ENCODE measurements at places on chromosomes 5 and 9.
A peak's percentile ranks its signal among the peaks of the same experiment; 100 is the strongest.

DNA sequence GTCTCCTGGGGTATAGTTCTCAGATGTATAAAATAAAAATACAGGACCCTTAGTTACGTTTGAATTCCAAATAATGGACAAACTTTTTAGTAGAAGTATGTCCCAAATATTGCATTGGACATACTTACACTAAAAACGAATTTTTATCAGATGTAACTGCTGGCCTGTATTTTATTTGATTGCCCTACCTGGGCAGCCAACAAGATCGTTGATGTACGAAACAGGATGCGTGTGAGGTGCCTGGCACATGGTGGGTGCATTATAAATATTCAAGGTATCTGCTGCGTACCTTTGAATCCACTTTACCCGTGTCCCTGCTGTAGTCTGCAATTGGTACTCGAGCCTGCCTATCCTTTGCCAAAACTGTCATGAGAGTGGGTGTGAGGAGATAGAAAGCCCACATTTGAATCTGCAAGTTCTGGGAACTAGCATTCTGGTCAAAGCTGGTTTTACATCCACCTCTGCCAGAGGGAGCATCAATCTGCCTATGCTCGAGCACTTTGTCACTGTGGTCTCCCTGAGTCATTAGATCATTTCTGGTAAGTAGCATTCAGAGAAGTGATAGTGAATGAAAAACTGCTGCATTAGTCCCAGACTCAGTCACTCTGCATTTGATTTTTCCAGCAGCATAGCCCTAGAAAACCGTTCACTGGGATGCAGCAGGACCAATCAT lies 133.7 kb upstream of the IQGAP2 start:
- no peak for DNase-seq

DNA sequence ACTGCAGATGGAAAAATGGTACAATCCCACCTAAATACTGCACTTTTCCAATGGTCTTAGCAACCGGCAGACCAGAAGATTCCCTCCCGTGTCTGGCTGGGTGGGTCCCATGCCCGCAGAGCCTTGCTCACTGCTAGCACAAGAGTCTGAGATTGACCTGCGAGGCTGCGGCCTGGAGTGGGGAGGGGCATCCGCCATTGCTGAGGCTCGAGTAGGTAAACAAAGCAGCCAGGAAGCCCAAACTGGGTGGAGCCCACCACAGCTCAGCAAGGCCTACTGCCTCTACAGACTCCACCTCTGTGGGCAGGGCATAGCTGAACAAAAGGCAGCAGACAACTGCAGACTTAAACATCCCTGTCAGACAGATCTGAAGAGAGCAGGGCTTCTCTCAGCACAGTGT lies 221.6 kb upstream of the CTNND2 start:
- no peak for DNase-seq

DNA sequence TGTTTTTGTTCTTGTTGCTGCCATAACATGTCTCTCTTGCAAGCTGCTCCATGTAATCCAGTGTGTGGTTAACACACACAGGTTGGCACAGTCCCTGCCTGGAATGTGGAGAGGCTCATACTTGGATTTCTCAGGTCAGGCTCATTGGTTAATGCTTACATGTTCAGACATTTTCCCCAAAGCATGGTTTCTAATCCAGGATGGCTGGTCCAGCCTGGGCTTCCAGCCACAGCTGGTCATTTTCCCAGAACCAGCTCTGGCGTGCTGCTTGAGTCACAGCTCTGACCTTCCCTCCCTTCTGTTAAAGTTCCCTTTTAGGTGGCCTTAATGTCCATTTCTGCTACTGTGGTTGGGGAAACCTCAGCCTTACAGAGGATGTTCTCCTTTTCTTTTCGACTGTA lies 294.3 kb downstream of the TAF11L14 start:
- DNase-seq: no peak

GRCh38 chr5:62286834-62287233 lies 19.2 kb upstream of the KIF2A start:
- DNase-seq: no peak

DNA sequence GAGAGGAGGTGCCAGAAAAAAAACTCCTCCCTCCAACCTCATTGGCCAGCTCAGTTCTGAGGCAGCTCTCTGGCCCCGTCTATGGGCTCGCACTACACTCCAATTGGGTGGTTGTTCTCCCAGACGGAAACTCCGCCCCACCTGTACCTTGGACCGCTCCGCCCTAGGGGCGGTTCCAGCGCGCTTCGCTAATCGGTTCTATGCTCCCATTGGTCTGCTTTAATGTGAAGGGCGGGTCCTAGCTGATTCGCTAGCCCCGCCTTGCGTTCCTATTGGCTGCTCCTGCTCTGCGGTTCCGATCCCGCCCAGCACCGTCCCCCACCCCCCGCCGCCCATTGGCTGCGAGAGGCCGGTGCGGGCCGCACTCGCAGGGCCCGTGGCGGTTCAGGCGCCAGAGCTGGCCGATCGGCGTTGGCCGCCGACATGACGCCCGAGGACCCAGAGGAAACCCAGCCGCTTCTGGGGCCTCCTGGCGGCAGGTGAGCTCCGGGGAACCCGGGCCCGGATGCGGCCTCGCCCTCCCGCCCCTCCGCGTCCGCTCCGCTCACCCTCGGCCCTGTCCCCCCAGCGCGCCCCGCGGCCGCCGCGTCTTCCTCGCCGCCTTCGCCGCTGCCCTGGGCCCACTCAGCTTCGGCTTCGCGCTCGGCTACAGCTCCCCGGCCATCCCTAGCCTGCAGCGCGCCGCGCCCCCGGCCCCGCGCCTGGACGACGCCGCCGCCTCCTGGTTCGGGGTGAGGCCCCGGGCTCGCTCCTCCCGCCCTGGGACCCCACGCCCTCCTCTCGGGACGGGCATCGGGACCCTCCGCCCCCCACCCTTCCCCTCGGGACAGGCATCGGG lies at the start of gene SLC2A8:
TSS of gene SLC2A8 (plus strand) at position 362 of the 838 bp plus-strand sequence. CDS start at position 424, 62 bp downstream.
- DNase-seq: peak; percentile 74

- DNase-seq: no peak
These were observed 365.6 kb upstream of the KLF4 start for GRCh38 chr9:107855164-107855563.

Measured in stimulated activated CD8-positive, alpha-beta memory T cell treated with anti-CD3 and anti-CD28 coated beads, Interleukin-7, amount 100 ng/mL, for 1 hour (primary cell).